Hematopoietic multipotent progenitor cell (in vitro differentiated cells): ENCODE measurements at places on chromosomes 5 and 9.

- DNase-seq, result no peak
Observed at GRCh38 chr5:31287985-31288384, 94.5 kb downstream of the CDH6 start.

DNA sequence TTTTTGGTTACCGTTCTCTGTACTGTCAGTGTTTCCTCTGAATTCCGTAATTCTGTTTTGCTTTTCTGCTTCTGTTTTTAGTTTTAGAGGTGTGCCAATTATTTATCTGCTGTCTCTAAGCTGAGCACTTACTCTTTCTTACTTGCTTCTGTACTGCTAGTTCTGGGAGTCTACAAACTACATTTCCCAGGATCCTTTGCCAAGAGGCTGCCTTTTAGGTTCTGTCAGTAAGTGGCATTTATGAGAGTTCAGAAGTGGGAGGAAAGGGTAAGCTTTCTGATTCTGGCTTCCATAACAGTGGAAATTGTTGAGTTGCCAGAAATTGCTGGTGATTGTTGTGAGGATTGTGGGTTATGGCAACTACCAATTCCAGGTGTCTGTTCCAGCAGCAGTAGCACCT, 102.4 kb downstream of the OSTF1 start:
- no peak for DNase-seq

DNA sequence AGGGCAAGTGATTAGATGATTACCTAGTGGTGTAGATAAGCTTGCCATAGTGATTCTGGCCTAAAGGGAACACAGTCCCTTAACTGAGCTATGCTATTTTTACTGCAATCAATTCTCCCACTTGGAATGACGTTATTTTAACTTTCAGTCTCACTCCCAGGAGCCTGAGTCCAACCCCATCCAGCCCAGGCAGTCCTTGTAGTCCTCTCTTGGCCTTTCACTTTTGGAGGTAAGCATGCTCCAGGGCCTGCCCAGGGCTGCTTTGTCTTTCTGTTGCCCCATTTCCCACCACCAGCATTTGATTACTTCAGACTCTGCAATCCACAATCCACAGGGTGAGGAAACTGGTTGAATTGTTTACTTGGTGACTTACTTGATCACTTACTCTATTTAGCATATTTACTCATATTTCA, 233.0 kb downstream of the CD180 start:
- DNase-seq, result no peak

- no peak for DNase-seq
Observed at GRCh38 chr9:93597871-93598646, 21.7 kb downstream of the PHF2 start.

- DNase-seq, result no peak
Observed at GRCh38 chr5:133820507-133820906, 147.9 kb downstream of the C5orf15 start.

GRCh38 chr9:98573749-98574278, 134.9 kb downstream of the GABBR2 start:
- DNase-seq, result no peak

- DNase-seq, result no peak
Observed at GRCh38 chr9:93183663-93184431, at the start of gene WNK2. TSS of gene WNK2 (plus strand) at chr9:93184139. CDS start at chr9:93184930, 791 bp downstream.

DNA sequence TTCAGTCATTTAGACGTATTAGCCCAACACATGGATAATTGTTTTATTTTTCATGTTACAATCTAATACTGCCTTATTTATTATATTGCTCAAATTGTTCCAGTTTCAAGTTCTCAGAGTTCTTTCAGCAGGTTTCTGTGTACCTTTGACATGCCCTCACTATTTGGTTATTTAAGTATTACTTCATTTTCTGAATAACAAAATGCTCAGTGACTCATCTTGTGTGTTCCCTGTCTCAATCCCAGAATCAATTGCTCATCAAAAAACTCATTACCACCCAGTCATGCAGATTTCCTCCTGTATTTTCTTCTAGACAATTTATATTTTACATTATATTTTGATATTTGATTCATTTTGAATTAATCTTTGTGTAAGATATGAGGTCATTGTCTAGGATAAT, 562.6 kb downstream of the ANXA1 start:
- DNase-seq, result no peak

GRCh38 chr5:140007311-140007710, 35.8 kb downstream of the NRG2 start:
- DNase-seq, result no peak

DNA sequence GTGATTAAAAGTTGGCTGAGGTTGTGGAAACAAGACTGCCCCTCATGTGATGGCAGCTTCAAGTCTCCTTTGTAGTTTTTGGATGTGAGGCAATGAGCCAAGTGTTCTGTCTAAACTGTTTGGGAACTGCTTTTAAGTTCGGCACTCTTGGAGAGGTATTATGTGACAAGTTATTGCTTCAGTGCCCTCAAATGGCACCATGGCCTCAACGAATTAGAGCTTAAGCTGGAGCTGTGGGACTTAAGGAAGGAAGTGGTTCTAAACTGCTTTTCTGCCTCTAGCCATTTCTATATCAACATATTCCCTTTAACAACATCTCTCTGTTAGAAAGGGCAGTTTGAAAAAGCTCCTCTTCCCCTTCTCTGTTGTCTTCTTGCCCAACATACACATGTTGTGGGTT, 227.7 kb downstream of the RFK start:
- DNase-seq, result peak; percentile 70

DNA sequence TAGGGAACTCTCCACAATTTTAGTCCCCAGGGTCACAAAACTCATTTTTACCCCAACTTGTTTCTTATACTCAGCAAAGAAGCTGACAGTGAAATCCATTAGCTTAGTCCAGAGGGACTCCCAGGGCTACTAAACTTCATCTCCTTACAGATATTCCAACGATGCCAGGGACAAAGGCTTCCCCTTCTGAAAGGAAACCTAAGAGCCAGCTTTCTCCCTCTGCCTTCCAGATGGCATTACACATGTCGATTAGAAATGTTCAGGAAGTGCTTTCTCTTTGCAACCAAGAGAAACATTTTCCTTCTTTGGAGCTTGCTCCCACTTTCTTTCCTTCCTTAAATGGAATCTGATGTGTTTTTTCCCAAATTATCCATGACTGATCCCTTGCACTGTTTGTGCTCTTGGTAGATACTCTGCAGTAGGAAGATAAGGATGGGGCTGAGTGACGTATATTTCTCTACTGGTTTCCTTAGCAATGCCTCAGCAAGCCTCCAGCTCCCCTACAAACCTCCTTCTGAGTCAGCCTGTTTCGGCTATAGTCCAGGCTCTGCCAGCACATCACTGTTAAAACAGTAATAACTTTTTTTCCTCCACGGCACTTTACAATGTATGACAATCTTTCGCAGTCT, 43.0 kb upstream of the HTR4 start:
- DNase-seq, result no peak

DNA sequence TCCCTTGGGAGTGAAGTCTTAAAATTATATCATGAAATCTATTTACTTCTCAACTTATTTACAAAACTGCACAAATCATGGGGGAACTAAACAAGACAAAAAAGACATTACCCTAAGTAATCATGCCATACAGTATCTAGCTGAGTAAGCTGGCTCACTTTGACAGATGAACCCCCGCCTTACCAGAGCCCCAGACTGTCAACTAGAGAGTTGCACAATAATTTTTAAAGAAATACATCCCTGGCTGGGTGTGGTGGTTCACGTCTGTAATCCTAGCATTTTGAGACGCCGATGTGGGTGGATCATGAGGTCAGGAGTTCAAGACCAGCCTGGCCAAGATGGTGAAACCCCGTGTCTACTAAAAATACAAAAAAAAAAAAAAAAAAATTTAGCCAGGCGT, 62.3 kb downstream of the LPAR1 start:
- DNase-seq, result no peak

DNA sequence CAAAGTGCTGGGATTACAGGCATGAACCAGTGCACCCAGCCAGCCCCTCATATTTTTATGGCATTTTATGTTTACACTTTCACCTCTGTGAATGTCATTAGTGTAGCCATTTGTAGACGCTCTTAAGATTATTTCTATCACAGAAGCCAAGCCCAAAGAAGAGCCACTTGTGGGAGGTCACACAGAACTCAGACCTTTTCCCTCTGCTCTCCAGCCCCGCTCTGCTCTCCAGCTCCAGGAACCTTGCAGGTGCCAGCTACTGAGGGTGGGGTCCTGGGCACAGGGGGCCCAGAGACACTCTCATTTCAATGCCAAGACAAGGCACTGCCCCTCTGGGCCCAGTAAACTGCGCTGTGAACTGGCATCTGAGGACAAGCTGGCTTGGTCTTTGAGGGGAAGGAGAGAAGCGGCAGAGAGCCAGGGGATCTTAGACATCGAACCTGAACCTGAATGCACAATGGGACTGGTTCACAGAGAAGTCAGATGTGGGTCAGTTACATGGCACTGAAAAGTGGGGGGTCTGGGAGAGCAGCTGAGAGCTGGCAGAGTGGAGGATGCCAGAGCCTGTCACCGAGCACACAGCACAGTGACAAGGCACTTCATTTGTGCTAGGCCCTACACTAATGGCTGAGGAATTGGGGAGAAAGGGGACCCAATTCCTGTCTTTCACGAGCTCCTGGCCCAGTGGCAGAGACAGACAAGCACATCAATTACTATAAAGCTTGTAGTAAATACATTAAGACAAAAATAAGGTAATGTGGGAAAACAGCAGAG, 16.7 kb downstream of the ANXA6 start:
- DNase-seq, result no peak

DNA sequence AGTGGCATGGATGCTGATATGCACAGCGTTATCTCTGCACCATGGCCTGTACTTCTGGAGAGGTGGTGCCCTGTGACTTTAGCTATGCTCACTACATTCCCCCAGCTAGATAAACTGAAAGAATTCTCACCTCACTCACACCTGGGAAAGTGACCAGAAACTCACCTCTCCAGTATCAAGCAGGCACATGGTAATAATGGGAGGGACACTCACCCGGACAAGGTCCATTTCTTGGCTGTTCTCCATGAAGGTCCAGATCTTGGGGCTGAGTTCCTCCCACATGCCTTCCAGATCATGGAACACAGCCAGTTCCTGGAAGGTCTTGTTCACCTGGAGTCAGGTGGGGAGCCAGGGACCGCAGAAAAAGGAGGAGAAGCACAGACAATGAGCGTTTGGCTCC, 72.8 kb downstream of the NIPSNAP3B start:
- DNase-seq, result no peak

- DNase-seq, result no peak
Observed at GRCh38 chr9:105713260-105714019, 19.1 kb downstream of the TMEM38B start.

- no peak for DNase-seq
Observed at GRCh38 chr9:114674076-114674797, 7.8 kb downstream of the TEX48 start.

DNA sequence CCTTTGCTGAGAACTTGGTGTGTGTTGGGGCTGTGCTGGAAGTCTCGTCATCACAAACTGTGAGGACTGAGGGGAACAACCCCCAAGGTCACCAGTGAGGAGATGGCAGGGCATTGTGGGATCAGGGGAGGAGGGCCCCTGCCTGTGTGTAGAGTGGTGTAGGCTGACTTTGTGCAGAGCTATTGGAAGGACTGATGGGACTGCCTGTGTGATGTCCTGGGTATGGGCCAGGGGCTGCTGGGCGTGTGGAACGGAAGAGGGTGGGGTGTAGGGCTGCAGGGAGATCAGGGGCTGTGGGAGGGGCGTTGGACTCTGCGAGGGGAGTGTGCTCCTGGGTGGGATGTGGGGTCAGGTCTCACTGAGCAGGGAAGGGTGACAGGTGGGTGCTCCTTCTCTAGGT, 3.6 kb downstream of the WNK2 start:
- no peak for DNase-seq

DNA sequence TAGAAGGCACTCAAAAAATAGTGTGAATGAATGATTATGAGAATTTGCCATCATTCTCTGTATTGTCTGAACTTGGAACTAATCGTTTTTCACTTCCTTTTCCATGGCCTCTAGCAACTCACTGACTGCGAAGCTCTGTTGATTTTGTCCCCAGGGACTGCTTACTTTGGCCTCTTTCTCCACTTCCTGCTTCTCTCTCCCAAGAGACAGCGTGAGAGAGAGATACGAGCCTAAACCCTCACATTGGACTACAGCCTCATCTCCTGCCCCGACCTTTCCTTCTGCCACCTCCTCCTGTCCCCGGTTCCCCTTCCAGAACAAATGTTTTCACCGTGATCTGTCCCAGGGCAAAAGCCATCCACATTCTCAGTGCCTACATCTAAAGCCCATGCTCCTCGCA, 300.8 kb upstream of the PANK3 start:
- no peak for DNase-seq

GRCh38 chr5:95848701-95849100, 26.2 kb upstream of the GLRX start:
- no peak for DNase-seq

DNA sequence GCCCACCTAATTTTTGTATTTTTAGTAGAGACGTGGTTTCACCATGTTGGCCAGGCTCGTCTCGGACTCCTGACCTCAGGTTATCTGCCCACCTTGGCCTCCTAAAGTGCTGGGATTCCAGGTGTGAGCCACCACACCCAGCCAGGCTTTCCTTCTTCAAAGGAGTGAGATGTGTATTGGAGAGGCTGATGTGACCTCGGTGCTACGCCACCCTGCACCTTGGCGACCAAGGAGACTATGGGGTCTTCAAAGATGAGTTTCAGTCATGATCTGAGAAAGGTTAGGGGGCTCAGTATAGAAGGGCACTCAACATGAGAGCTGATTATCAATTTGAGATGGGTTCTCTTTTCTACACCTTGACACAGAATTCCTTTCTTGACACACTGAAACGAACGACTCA, 284.2 kb upstream of the WWC1 start:
- no peak for DNase-seq

GRCh38 chr9:127841087-127841835, 13.2 kb downstream of the ENG start:
- DNase-seq, result no peak

- no peak for DNase-seq
Observed at GRCh38 chr5:149438711-149439132, 59.6 kb upstream of the IL17B start.

- peak; percentile 43 for DNase-seq
Observed at GRCh38 chr5:131005963-131006684, 158.9 kb downstream of the HINT1 start.

DNA sequence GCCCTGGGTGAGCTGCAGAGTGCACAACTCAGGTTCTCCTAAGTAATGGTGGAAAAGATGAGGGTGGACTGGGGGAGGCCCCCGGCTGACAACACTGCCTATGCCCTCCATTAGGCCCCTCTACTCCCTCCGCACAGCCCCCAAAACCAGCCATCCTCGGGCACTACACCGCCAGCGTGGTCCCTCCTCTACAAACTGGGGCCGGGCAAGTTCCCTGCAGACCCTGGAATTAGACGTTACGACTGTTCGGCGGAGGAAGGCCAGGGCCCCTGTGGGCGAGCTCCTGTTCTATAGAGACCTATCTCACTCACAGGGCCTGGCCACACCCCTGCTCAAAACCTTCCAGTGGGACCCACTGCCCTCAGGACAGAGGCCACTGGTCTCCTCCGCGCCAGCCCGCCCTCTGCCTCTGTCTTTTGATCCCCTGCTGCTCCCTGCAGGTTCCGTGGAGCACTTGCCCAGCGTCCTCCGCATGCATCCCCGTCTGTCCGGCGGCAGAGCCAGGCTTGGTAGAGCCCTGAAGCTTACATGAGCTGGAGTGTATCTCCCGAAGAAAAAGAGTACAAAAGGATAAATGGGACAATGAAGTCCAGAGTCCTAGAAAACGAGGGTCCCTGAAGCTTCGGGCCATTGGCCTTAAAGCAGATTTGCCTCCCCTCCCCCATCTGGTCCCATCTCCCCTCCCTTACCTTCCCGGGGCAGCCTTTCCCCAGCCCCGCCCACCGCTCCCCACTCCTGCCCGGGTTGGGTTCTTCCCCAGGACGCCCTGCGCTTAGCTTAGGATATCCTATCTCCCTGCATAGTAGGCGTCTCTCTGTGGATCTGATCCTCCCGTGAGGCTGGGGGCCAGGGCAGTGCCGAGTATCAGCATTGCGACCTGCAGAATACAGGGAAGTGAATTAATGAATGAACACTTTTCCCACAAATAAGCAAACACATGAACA, 71.3 kb downstream of the HRH2 start:
- no peak for DNase-seq
